T-helper 17 cell (primary cell): ENCODE measurements at places on chromosomes 4 and X.

DNA sequence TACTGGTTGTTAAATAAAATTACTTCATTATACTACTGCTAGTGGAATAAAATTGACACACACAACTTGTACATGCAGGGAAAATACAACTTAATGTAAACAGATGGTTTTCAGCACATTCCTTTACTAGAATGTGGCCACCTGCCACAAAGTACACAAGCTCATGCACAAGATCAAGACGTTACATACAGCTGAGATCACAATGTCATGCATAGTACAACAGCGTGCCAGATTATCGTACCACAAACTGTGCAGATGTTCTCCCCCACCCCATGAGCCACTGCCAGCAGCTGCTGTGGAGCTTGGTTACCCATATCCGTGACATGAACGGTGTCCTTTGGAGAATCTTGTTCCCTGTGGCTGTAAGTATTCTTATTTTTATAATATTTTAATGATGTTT is 27.7 kb downstream of the FBXO8 start:
- peaks cover 2% of the 10 kb centered on the region for H3K36me3 ChIP-seq
- no peak overlapping the region for H3K4me3 ChIP-seq
- no peak for DNase-seq
- no peak overlapping the region for H3K27ac ChIP-seq

DNA sequence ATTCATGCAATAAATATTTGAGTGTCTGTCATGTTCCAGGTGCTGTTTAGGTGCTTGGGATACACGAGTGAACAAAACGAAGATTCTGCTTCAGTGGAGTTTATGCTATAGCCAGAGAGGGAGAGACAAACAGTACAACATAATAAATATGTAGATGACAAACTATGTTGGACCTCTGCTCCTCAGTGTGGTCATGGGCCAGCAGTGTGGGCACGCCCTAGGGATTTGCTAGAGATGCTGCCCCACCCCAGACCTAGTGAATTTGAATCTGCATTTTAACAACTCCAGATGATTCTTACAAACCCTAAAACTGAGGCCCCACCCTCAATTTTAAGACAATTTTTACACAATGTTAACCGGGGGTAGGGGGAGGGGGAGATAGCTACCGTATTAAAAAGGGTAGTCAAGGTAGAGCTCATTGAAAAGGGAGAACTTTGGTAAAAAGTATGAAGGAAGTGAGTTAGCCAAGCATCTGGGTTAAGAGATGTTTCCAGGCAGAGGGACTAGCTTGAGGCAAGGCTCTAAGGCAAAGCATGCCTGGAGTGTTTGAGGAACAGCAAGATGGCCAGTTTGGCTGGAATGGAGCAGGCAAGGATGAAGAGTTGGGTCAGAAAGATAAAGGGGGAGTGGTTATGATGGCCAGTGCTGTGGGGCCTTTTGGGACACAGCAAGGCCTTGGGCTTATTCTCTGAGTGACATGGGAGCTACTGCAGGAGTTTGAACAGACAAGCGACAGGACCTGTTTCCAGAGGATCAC is 42.4 kb downstream of the SEPSECS start:
- H3K27ac ChIP-seq: peak overlapping the region; percentile 19
- no peak for DNase-seq
- H3K27me3 ChIP-seq: no peaks in the 10 kb centered on the region
- H3K36me3 ChIP-seq: peaks cover 6% of the 10 kb centered on the region
- no peak overlapping the region for H3K4me3 ChIP-seq
- H3K4me1 ChIP-seq: peaks cover 2% of the 10 kb centered on the region

DNA sequence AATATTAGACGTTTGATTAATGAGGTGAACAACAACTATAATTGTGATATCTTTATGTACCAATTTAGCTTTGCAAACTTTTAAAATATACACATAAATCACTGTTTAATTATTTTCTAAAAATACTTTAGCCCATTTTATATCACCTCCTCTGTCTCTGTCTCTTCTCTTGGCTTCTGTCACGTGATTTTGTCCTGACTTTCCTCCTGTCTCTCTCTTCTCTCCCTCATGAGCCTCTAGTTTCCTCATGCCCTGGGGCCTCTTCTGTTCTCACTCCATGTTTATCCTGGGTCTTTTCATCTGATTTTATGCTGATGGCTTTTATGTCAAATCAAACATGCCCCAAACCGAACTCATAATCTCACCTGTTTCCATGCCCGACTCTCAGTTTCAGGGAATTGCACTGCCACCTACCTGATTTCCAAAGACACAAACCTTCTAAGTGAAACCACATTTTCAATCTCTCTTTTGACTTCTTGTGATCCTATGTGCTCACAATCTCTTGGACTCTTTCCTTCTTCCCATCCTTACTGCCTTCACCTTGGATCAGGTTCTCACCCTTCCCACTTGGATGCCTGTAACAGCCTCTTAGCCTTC is 303.0 kb upstream of the GALNT7 start:
- no peaks in the 10 kb centered on the region for H3K36me3 ChIP-seq
- no peaks in the 10 kb centered on the region for H3K27me3 ChIP-seq
- no peak for DNase-seq
- H3K27ac ChIP-seq: no peak overlapping the region
- H3K4me1 ChIP-seq: no peaks in the 10 kb centered on the region
- no peak overlapping the region for H3K4me3 ChIP-seq

DNA sequence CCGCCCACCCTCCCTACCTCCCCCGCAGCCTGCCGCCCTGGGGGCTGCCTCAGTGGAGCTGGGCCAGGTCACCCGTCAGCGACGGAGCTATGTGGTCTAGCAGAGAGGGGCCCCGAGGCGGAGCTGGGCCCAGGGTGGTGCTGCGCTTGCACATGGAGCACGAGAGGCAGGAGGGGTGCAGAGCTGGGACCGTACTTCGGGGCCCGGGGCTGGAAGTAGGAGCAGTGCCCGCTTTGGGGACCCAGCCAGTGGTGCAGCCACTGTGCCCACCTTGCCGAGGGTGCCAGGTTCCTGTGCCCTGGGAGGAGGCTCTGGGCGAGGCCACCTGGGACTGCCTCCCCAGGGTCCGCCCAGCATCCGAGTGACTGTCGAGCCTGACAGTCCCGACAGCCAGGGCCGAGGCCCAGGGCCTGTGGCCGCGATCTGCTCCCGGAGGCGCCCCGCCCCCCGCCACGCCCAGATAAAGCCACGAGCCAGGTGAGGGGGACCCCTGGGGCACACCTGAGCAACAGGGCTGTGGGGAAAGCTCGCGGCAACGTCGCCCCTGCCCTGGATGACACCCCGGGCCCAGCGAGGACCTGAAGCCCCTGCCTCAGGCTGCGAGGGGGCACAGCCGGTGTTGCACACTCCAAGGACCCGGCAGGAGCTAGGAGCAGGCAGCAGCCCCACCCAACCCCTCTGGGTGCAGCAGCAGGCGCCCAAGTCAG is 117.5 kb downstream of the DNAAF6 start:
- peaks cover 15% of the 10 kb centered on the region for H3K27me3 ChIP-seq
- H3K27ac ChIP-seq: no peak overlapping the region
- H3K36me3 ChIP-seq: no peaks in the 10 kb centered on the region
- DNase-seq: no peak
- no peak overlapping the region for H3K4me3 ChIP-seq

DNA sequence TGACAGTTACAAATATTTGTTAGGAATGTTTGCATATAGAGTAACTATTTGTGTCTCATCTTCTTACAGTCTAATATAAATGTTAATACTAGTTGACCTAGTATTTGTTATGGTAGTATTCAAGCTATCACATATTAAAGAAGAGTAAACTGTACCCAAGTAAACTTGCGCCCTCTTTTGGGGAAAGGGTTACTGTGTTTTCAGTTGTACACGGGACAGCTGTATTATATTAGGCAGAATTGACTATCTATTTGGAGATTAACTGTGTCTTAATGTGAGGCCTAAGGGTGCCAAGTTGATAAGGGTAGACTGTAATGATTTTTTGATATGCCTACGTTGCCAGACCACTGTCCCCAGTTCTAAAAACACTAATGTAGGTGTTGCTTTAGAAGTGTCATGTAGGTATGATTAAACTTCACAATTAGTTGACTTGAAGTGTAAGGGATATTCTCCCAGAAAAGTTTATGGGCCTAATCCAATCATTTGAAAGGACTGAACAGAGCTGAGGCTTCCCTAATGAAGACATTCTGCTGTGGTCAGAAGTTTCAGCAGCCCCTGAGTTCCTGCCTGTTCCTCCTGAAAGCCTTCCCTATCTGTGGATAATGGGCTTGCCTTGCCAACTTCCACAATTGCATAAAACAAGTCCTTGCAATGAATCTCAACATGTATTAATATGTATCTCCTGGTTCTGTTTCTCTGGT is 172.8 kb upstream of the CXCL13 start:
- H3K4me1 ChIP-seq: peaks cover 6% of the 10 kb centered on the region
- H3K4me3 ChIP-seq: no peak overlapping the region
- DNase-seq: no peak
- H3K36me3 ChIP-seq: no peaks in the 10 kb centered on the region
